ENCODE measurements at places on chromosomes 5 and 9.

DNA sequence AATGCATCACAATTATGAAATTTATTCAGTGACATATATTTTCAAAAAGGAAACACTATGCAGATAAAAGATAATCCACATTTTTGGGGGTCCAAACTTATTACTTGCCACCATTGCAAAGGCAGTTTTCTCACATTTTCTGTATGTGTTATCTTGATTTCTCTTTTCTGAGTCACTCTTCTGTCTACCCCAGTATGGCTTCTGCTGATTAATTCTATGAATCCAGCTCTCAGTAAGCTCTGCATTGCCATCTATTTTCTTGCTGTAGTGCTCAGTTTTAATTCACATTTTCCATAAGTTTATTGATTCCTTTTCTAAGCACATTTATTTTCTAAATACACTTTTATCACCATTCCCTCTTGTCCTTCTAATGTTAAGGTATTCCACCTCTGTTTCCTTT, 1.7 kb downstream of the IFNA10 start:
- no peak for DNase-seq

- DNase-seq, result no peak
Observed at GRCh38 chr9:7153134-7153533, 395.4 kb downstream of the KDM4C start.

GRCh38 chr9:125904155-125904851, 157.1 kb downstream of the PBX3 start:
- DNase-seq, result no peak

DNA sequence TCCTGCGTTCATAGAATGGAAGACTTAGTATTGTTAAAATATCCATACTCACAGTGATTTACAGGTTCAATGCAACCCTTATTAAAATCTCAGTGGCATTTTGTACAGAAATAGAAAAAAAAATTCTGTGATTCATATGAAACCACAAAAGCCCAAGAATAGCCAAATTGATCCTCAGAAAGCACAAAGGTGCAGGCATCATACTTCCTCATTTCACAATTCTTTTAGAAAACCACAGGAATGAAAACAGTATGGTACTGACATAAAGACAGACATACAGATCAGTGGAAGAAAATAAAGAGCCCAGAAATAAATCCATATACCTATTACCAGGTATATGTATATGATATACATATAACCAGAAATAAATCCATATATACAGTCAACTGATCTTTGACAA, 86.8 kb upstream of the MEGF10 start:
- DNase-seq, result no peak

GRCh38 chr5:8314965-8315364, 446.0 kb downstream of the MTRR start:
- DNase-seq, result no peak

DNA sequence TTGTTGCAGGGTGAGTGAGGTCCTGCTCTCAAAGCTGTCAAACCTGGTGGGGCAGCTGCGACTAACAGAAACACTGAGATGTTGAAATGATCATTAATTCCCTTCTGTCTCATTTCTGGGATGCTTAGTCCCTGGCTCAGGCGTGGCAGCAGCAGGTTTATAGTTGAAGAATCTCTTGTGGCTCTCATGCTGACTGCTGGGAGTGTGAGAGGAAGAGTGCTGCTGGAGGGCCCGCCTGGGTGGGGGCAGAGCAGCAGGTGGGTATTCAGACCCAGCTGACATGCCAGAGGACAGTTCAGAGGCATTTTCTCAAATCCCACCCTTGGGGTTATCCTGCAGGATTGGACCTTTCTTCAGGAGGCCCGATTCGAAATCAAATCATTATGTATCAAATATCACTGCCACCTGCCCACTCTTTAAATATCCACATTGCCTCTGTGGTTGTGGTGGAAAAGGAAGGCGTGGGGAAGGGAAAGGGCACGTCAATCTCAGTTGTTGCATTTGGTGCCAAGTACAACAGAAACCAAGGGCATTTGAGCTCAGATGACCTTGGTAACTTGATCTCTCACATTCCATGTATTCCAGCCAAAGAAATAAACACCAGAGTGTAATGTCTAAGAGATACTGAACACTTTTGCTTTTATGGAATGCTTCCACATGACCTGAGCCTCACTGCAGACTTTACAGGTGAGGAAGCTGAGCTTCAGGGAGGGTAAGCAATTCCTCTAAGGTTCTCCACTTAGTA, 224.3 kb downstream of the AOPEP start:
- DNase-seq, result no peak

GRCh38 chr5:164053123-164053522, 547.7 kb downstream of the MAT2B start:
- no peak for DNase-seq

GRCh38 chr5:33793836-33794549, 97.8 kb downstream of the ADAMTS12 start:
- no peak for DNase-seq

DNA sequence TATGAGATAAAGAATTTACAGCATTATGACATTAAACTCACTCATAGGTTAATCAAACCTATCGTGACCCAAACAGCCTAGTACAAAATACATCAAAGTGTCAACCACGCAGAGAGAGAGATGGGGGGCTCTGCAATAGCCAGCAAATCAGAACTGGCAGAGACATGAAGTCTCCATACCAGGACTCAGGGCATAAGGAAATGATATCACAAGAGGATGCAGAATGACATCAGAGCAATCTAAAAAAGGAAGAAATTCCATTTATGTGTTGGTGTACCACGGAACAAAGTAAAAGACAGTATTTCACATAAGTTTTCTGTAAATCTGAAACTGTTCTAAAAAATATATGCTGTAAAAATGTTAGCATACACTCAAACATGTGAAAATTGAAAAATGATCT, 24.6 kb downstream of the BICD2 start:
- DNase-seq, result no peak

DNA sequence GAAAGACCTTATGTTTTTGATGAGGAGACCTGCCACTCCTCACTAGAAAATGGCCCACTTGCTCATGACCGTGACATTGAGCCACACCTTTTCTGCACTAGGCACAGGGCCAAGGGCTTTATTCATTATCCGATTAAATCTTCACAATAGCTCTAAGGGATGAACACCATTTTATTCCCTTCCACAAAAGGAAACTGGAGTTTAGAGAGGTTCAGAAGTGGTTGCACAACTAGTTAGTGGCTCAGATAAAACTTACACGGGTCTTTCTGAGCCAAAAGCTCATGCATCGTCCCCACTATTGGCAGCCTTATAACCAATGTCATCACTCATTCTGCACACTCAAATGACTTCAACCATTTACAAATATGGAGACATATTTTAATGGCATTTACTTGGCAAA, 39.4 kb downstream of the SUSD1 start:
- no peak for DNase-seq

DNA sequence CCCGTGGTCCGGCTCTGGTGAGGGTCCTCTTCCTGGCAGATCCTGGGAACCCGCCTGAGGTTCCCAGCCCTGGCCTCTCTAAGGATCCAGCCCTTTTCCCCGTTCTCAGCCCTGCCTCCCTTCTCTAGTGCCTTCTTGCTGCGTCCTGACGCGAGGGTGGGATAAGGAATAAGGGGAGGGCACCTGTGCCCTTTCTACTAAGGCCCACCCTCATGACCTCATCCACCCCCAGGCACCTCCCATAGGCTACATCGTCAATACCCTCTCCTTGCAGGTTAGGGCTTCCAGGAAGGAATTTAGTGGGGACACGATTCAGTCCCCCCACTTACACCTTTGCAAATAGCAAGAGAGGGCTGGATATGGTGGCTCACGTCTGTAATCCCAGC, 10.7 kb upstream of the DIPK1B start:
- no peak for DNase-seq

DNA sequence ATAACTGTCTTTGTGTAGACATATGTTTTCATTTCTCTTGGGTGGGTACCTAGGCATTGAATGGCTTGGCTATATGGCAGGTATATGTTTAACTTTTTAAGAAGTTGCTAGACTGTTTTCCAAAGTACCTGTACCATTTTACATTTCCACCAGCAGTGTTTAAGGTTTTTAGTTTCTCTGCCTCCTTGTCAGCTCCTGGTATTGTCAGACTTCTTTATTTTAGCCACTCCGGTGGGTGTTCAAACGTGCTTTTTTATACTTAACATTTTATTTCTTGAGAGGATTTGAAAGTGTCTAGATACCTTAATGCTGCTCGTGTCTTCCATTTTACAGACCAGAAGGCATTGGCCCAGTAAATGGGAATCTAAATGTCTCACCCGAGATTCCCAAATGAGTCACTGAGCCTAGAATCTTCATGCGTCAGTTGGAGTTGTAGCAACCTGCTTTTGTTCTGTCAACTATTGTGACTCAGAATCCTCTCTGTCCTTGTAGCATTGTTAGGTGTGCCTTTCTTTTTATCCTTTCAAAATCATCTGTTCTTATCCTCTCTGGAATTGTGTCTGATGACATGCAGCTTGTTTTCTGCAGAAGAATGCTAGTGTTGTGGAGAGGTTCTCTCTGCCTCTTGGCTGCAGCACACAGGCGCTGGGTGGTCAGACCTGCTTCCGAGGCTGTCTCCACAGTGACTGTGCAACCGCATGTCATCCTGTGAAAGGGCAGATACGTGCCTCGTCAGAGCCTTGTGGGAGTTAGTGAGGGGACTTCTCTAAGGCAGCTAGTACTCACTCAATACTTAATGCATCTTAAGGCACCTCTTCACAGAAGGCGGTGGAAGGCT, 291.8 kb downstream of the AOPEP start:
- DNase-seq, result peak; percentile 69

DNA sequence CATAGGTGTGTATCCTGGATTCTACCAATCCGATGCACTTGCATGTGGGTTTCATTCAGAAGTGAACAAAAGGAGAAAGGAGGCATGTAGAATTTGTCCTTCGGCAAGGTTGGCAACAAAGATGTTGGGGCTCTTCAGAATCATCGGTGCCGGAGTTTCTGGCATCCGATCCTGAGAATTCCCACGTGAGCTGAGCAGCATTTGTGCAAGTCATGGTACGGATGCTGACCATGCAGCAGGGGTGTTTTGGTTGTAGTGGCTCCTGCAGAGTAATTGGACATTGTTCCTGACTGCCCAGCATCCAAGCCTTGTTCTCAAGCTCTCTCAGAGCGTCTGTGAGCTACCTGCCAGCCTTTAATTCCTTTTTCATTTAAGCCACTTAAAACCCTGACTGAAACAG, 19.0 kb upstream of the POC5 start:
- peak; percentile 50 for DNase-seq

Measured in cerebellar cortex (tissue), 1 donor.